ENCODE measurements at places on chromosomes 4 and X.
A peak's percentile ranks its signal among the peaks of the same experiment; 100 is the strongest.

- peak; percentile 69 for DNase-seq
These were observed 54.5 kb downstream of the CAMK2D start for GRCh38 chr4:113707048-113707447.

GRCh38 chrX:9902656-9903055, 64.5 kb upstream of the CLDN34 start:
- no peak for DNase-seq

- DNase-seq, result no peak
These were observed 1.1 kb upstream of the KLHL13 start for GRCh38 chrX:118117741-118118140.

DNA sequence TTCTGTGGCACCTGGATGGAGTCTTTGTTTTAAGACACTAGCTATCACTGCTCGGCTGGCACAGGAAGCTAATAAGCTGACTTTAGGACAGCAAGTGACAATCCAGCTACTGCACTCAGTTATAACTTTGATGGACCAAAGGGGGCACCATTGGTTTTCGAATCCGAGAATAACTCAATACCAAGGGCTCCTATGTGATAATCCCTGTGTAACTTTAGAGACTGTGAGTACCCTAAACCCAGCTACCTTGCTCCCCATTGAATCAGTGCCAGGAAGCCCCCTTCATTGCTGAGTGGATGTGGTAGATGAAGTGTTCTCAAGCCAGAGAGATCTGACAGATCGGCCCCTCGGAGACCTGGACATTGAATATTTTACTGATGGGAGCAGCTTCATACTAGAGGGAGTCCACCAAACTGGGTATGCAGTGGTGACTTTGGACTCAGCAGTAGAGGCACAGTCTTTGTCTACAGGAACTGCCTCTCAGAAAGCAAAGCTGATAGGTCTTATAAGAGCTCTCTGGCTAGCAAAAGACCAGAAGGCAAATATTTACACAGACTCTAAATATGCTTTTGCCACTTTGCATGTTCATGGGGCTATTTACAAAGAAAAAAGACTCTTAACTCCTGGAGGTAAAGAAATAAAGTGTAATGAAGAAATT, 35.5 kb upstream of the UGT2B7 start:
- peak; percentile 23 for DNase-seq

- DNase-seq, result no peak
These were observed 12.9 kb downstream of the TMEM184C start for GRCh38 chr4:147629783-147630730.

- no peak for DNase-seq
These were observed 17.1 kb downstream of the HERC3 start for GRCh38 chr4:88609387-88609786.

GRCh38 chr4:171847751-171848150, 34.5 kb downstream of the GALNTL6 start:
- peak; percentile 53 for DNase-seq

- DNase-seq, result no peak
These were observed 34.4 kb downstream of the PF4 start for GRCh38 chr4:73947239-73947985.

DNA sequence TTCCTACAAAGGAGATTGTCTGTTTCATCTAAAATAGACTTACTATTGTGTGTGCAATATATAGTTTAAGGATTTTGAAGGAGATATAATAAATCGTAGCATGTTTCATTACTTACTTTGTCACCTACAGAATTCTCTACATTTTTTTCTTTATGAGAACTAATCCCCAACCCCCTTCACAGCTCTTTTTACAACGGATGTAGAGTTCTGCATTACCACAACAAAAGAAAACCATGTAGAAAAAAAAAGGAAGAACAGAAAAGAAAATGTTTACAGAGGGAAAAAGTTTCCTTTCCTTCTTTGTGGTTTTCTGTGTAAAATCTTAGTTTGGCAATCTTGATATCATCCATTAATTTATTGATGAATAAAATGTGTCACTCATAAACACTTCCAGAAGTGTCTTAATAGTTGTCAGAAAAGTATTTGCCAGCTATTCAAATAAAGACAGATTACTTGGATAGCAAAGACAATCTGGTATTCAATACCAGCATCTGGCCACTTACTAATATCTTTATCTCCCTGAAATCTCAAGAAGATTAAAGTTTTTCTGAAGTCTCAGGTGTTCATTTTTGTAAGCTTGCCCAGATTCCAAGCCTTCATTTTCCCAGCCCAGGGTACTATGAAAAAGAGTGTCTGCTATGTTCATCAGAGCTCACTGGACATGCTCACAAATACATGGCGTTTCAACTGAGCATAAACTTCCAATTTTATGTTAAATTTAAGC, 806.8 kb downstream of the PCDH19 start:
- DNase-seq, result no peak

- peak; percentile 50 for DNase-seq
These were observed 768 bp downstream of the MID2 start for GRCh38 chrX:107826238-107827029.

GRCh38 chr4:182233310-182234090, 9.7 kb upstream of the TENM3 start:
- no peak for DNase-seq

DNA sequence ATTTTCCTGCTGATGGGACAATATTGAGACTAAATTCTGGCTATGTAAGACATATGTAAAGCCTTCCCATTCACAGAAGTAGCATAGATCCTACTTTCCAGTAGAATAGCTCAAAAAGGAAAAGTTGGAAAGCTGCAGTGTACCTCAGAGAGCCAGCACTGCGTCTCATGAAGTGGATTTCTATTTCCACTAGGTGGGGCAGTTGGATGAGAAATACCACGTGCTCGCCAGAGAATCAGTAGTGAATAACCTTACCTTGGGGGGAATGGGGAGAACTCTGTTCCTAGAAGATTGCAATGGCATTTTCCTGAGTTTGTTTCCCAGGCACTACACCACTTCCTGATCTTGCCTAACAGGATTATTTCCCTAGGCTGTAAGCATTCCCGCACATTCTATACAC, 907.1 kb downstream of the FSTL5 start:
- no peak for DNase-seq

DNA sequence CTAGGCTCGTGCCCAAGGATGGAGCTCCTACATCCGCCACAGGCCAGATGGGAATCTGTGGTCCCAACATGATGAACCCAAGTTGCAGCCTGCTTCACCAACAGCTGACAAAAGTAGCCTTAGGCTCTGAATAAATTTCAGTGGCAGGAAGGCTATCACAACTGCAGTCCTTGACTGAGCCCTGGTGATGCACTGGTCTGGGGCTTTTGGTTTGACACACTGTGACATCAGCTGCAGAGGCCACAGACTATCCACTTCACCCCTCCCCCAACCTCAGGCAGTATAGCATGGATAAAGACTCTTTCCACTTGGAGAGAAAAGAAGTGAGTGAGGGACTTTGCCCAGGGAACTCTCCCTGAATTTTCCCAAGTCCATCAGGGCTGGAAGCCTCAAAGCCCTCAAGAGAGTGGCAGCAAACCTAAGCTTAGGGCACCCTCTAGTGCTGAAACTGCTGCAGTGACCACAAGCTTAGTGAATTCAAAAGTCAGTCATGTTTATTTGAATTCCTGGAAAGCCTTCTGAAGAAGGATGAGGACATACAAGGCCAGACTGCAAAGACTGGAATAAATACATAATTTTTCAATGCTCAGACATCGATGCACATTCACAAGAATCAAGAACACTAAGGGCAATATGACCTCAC, 135.0 kb upstream of the TENT5D start:
- DNase-seq, result peak; percentile 34

DNA sequence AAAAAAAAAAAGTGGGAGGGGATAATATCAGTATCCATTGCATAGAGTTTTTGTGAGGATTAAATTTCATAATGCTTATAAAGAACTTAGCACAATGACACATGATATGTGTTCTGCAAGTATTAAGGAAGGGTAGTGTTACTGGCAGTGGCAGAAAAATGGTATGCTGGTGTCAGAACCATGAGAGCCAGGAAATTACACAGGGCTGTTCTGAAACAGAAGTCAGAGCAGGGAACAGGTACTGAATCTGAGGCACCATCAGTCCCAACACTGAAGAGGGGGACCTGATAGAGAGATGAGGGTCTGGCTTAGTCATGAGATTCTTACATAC, 601.1 kb upstream of the GRIA3 start:
- DNase-seq, result no peak

GRCh38 chr4:130210864-130211263, 1114.9 kb downstream of the C4orf33 start:
- peak; percentile 93 for DNase-seq

GRCh38 chrX:77935886-77936285, 25.4 kb downstream of the ATP7A start:
- no peak for DNase-seq

GRCh38 chr4:110514889-110515479, 39.0 kb downstream of the ENPEP start:
- peak; percentile 47 for DNase-seq

DNA sequence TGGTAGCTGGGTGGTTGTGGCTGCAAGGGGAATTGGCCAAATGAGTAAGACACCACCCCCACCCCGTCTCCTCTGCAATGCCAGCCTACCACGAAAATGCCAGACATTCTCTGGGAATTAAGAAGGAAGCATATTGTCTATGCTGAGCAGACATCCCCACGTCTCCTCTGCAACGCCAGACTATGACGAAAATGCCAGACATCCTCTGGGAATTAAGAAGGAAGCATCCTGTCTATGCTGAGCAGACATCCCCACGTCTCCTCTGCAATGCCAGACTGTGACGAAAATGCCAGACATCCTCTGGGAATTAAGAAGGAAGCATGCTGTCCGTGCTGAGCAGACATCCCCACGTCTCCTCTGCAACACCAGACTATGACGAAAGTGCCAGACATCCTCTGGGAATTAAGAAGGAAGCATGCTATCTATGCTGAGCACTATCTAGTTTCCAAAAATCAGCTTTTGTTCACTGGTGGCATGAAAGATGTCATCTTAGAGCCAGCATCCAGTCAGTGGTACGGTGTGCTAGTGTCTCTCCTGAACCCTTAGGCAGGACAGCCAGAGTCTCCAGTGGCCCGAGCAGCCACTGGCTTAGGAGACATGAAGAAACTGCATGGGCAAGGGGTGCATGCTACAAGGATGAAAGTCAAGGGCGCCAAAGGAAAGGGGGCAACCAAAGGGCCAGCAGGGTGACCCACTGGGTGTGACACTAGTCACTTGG, 339.8 kb upstream of the FRG1 start:
- no peak for DNase-seq

GRCh38 chrX:80807606-80807991, 2.1 kb downstream of the BRWD3 start:
- DNase-seq, result no peak

DNA sequence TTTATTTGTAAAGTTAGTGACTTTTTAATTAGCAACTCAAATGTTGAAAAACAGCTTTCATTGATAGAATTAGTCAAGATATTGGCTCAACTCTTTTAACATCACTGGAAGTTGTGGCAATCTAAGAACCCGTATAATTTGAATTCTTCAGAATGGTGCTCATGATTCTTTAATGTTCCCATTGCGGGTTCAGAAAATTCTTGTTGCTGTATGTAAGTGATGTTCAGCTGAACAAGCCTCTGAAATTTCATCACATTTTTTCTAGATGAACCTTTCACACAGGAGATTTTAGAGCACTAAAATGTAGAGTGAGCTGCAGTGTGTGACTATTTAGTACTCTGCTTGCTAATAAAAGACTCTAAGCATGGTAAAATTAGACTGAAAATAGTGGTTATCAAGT, 1317.7 kb downstream of the FSTL5 start:
- DNase-seq, result no peak

DNA sequence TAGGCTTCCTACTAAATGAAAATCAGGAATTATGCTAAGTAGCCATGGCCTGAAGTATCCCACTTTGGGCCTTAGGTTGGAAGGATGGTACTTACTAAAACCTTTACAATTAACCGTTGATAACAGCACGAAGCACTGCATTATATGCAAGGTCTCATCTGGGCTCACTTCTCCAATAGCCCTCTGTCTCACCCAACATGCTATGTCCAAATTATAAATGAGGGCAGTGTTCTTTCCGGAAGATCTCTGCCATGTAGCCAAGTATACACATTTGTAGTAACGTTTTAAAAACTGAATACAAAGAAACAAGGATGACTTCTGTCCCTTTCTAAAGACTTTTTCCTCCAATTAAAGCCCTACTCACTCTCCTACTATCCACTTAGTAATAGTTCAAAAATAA, 51.6 kb downstream of the SCFD2 start:
- no peak for DNase-seq

DNA sequence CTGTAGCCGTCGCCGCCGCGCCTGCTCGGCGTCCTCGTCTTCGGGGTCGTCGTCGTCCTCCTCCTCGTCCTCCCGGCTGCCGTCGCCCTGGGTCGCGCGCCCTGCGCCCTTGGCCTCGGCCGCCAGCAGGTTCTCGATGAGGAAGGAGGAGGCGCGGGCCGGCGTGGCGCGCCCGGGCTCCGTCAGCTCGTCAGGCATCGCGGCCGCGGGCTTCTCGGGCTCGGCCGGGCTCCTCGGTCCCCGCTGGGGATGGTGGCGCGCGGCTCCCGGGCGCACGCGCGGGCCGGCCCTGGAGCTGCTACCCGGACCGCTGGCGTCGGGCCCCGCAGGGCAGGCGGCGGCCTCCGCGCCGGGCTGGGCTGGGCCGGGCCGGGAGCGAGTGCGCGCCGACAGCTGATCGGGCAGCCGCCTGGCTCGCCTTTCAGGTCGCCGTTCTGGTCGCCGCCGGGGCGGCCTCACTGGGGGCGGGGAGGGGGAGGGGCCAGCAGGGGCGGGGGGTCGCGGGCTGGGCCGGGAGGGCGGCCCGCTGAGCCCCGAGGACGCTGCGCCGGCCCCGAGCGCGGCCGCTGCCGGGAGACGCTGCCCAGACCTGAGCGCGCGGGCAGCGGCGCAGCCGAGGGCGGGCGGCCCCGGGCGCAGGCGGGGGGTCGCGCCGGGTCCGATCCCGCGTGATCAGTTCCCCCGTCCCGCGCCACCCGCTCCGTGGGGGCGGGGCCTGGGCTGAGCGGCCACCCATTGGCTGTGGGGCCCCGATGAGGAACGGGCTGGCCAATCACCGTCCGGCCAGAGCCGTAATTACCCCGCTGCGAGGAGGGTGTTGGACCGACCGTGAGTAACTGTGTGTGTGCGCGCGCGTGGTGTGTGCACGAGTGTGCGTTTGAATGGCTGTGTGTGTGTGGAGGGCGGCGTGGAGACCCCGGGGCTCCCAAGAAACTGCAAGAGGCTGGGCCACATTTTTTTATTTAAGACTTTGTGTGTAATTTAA, at the start of gene HMX1:
Gene HMX1 (minus strand): TSS at position 423 of the 985 bp plus-strand sequence. CDS start 225 bp downstream, at position 198.
- no peak for DNase-seq

DNA sequence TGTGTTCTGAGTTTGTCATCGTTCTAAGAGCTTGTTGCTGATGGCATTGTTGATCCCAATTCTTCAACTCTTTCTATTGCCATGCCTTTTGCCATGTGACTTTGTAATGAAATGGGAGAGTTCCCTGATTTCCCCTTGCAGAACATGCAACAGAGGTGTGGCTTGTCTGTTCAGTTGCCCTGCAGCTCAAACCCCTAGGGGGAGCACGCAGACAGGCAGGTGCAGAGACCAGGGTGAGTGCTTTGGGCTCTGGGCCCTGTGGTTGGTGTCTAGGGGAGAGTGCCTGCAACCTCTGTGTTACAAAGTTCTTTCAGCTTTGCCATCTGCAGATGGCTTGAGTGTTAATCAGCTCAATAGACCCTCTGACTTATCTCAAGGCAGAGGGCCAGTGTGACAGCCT, 332.7 kb downstream of the MID1IP1 start:
- no peak for DNase-seq

- DNase-seq, result no peak
These were observed 1.9 kb downstream of the BCORL1 start for GRCh38 chrX:129984111-129984958.
